Activated CD4-positive, alpha-beta T cell treated with anti-CD3 and anti-CD28 coated beads, Interleukin-2, amount 10 ng/mL, durations not matched to agents 24 days and 14 days (primary cell): ENCODE measurements at places on chromosomes 5 and 9.

- DNase-seq = no peak
These were observed 47.8 kb downstream of the ERGIC1 start for GRCh38 chr5:172881691-172882370.

DNA sequence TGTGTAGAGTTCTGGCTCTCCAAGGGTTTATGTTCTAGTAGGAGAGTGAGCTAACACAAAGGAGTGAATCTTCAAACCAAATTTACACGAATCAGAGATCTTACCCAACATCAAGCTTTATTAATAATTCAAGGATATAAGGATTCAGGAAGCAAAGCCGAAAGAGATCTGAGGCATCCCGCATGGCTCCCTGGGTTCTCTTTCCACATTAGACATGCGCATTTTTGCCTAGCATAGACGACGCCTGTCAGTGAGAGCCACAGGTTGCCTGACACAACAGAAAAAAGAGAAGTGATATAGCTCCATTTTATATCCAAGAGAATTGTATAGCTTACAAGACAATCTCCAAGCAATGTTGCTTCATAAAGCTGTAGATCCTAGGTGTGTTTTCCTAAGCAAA is 52.6 kb downstream of the ESM1 start:
- DNase-seq = peak; percentile 26

- peak; percentile 79 for DNase-seq
These were observed 181.8 kb downstream of the GLIS3 start for GRCh38 chr9:4117835-4118610.

GRCh38 chr5:149072791-149073190 is 9.9 kb upstream of the SH3TC2 start:
- no peak for DNase-seq

DNA sequence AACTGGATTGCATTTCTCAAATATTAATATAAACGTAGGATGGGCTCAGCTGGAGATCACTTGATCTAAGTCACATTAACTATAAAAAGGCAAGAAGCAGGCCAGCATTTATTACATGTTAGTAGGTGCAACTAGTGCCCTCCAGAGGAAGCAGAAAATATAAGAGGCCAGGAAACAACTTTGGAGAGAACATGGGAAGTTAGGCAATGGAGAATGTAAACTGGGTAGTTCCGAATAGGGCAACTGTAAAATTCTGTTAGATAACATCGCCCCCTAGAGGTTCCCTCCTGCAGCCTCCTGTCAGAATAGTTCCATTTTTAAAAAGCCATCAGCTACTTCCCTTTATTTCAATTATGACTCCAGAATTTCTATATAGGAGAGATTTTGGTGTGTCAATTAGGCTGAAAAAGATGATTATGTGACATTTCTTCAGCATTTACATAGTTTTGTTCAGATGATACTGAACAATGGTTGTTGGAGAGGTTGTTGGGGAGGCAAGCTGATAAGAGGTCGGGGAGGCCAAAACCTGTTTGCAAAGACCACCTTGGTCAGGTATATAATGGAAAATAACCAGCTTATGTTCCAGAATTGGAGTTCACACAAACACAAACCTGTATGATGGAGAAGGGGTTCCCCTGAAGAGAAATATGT is 22.4 kb downstream of the CCL28 start:
- DNase-seq = peak; percentile 86

- peak; percentile 74 for DNase-seq
These were observed 657 bp downstream of the MAT2B start for GRCh38 chr5:163506095-163506457.
